Cortex of kidney (tissue), 1 donor: ENCODE measurements at places on chromosomes 5 and 9.

DNA sequence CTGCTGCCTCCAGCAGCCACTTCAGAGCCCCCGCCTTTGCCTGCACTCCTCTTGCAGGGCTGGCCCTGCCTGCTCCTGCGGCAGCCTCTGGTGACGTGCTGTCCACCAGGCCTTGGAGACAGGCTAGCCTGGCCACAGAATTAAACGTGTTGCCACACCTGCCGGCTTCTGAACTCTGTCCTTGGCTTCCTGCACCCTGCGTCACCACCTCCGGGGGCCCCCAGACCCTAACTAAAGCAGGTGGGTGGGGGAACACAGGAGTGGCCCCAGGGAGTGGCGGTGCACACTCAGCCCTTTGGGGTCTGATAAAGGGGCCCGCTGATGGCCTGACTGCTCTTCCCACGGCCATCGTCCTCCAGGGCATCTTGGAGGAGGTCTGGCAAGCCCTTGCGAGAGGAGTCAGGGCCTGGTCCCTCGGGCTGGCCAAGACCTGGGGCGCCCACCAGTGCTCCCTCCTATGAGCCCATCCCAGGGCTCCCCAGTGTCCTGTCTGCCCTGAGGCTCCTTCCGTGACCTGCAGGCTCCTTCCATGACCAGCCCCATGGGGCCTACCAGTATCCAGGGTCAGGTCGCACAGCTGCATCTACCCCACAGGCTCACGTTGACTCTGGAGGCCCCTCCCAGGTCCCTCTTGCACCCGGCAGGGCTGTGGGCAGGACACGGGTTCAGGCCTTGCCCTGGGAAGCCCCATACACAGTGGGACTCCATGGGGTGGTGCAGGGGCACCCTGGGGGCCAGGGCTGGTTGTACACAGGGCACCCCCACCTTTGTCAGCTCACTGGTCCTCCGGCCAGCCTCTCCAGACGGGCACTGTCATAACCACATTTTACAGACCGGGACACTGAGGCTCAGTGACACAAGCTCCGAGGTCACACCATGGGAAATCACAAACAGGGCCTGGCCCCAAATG lies 1.0 kb upstream of the MAMDC4 start:
- DNase-seq, result no peak

- DNase-seq, result no peak
These were observed 278.6 kb downstream of the SPOCK1 start for GRCh38 chr5:137220523-137220927.

- DNase-seq, result no peak
These were observed 119.6 kb upstream of the IL12B start for GRCh38 chr5:159449925-159450324.

DNA sequence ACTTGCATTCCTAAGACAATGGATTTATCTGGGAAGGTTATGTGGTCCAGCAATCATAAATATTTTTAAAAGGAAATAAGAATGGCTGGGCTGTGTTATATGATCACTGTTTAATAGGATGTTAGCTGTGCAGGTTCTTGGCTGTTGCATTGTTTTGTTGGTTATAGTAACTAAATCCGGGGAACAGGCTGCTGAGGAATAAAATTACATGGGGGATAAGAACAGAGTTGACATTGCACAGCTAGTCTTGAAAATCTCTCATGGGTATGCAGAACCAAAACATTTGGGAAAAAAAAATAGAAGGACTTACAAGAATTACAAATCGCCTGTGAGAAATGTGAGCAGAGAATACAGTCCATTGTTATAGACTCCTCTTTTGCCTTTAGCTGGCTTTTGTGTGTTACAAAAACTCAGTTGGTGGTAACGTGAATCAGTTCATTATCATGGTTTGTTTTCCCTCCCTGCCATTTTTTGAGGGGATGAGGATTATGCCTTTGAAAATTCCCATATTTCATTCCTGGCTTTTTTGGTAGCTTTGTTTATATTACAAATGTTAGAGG lies 375.3 kb upstream of the DAB2 start:
- no peak for DNase-seq

GRCh38 chr5:96080557-96080956 lies 118.9 kb upstream of the ELL2 start:
- no peak for DNase-seq

DNA sequence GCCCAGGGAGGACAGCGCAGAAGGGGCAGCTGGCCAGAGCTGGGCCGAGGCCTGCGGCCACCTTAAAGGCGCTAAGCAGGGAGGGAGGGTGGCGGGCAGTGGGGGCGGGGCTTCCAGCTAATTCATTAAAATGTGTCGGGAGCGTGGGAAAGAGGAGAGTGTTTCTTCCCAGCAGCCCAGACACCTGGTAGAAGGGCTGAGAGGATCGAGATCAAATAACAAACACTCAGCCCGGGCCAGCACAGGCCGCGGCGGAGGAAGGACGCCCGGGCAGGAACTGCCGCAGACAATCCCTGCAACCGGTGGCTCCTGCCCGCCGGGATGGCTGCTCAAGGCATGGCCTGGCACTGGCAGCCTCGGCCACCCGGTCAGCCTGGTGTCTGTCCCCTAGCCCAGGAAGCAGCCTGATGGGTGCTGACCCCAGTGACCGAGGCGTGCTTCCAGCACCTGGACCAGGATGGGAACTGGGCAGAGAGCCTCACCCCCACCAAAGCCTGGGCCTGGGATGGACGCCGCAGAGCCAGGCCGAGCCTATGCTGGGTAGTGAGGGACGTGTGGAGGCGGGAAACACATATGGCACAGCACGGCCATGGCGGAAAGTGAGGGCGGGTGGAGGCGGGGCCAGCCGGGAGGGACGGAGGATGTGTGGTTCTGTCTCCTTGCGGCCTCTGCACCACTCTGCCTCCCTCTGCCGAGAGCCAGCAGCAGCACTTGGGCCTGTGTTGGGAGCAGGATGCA lies 3.2 kb upstream of the NRARP start:
- no peak for DNase-seq

- DNase-seq, result no peak
These were observed 23.9 kb downstream of the B4GALT1 start for GRCh38 chr9:33143241-33143661.

GRCh38 chr5:44486591-44486990 lies 97.4 kb upstream of the FGF10 start:
- no peak for DNase-seq

DNA sequence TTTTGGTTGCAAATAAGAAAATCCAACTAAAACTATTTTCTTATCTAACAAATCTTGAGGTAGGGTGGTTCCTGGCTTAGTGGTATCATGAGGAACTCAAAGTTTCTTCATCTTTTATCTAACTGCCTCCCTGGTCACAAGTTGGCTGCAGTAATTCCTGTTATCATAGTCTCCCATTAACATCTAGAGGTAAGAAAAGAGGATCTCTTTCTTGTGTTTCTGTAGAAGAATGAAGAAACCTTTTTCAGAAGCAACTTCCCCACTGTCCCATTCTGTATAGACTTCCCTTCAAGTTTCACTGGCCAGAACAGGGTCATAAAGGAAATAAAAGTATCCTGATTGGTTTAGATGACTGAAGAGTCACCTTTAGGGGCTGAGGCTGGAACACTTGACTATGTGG lies 81.8 kb upstream of the ELL2 start:
- no peak for DNase-seq
